NCI-H1930 (cell line): ENCODE measurements at places on chromosomes 1 and 21.

DNA sequence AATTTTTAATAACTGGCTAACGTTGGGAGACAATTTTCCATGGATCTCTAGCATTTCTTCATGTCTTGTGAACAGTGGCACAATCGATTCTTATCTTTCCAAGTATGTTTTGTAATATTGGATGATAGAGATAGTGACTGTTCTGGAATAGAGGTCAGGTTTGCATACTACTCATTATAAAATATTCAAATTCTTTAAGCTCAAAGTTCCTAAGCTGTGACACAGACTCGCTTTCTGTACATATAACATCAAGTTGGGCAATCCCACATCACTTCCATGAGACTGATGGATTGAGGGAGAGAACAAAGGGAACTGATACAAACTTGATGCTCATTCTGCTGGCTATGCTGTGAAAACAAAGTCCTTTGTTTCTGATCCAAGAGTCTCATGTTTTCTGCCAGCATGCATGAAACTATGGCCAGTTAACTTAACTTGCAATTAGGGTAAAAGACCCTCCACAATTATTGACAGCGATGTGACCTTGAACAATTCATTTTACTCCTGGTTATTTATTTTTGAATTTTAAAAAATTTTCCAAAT is 392.4 kb downstream of the TTLL7 start:
- DNase-seq, result no peak

GRCh38 chr1:93620841-93621210 is 60.8 kb downstream of the BCAR3 start:
- DNase-seq, result no peak

DNA sequence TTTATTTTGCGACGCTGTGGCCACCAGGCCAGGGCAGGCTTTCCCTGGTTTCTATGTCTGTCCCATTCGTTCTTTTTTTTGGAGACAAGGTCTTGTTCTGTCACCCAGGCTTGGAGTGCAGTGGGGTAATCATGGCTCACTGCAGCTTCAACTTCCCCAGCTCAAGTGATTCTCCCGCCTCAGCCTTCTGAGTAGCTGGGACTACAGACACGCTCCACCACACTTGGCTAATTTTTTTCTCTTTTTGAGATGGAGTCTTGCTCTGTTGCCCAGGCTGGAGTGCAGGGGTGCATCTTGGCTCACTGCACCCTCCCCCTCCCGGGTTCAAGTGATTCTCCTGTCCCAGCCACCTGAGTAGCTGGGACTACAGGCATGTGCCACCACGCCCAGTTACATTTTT is 43.4 kb upstream of the WNT4 start:
- no peak for DNase-seq

DNA sequence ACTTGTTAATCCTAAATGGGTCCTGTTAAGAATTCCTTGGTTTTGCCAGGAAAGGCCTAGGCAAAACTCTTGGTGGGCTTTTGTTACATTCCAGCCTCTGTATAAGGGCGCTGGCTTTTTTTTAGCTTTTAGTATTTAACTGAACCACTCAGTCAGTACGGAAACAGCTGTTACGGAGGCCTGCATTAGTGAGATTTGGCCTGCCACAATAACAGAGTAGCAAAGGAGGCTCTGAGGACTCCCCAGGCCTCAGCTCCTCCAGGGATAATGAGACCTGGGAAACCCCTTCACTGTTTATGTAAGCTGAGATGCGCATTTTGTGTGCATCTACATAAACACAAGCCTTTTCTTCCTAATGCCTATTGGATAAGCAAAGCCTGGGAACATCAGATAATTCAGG is 210.2 kb downstream of the APP start:
- no peak for DNase-seq

GRCh38 chr1:185636848-185637247 is 97.3 kb upstream of the HMCN1 start:
- DNase-seq, result no peak

- no peak for DNase-seq
Measured at GRCh38 chr1:153963850-153964331, 554 bp upstream of the SLC39A1 start.

DNA sequence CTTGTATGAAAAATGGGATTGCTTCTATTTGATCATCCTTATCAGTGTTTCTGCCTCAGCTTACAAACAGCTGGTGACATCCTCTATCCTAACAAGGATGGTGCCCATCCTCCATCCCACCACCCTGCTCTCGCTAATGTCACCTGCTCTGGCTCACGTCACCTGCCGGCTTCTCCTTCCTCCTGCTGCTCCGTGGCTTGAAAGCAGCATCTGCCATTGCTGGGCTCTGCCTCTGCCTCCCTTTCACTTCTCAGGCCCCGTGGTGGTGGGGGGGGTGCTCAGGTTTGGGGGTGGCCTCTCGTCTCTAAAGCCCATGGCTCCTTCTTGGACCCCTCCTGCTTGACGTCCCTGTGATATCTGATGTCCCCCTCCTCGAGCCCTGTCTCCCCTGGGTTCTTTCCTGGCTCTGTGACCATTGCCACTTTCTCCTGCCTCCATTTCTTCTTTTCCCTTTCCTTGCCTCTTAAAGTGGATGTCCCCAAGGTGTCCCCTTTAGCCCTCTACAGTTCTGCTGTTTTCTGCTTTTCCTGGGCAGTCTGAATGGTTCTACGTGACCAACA is 135.5 kb upstream of the ERRFI1 start:
- no peak for DNase-seq

DNA sequence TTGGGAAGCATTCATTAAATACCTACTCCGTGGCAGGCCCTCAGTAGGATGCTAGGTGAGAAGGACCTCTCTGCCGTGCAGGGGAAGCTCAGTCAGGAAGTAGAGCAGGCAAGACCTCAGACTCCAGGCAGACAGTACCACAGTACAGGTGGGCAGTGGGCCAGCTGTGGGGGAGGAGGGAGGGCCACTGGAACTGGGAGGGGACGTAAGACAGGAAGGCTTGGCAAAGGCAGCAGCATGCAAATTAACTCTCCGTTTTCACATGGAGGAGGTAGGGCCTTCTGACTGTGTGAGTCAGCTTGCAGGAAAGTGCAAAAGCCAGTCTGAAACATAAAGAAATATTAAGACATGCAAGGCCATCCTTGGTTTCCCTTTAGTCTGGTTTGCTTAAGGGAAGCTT is 157.7 kb downstream of the TRIM33 start:
- no peak for DNase-seq

DNA sequence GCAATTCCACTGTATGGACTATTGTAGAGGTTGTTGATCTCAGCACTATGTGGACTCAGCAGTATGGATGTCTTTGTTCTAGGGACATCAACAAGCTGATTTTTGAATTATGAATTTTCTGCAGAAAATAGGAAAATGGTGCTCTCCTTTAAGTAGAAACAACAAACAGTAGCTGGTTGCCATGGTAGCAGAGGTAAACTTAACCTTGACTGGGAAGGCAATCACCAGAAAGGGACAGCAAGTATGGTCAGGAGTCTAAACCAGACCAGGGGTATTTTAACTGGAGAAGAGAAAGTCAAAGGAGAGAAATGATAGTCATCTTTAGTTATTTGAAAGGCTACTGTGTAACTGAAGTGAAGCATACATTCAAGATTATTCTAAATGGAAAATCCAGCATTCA is 22.3 kb downstream of the WLS start:
- no peak for DNase-seq

DNA sequence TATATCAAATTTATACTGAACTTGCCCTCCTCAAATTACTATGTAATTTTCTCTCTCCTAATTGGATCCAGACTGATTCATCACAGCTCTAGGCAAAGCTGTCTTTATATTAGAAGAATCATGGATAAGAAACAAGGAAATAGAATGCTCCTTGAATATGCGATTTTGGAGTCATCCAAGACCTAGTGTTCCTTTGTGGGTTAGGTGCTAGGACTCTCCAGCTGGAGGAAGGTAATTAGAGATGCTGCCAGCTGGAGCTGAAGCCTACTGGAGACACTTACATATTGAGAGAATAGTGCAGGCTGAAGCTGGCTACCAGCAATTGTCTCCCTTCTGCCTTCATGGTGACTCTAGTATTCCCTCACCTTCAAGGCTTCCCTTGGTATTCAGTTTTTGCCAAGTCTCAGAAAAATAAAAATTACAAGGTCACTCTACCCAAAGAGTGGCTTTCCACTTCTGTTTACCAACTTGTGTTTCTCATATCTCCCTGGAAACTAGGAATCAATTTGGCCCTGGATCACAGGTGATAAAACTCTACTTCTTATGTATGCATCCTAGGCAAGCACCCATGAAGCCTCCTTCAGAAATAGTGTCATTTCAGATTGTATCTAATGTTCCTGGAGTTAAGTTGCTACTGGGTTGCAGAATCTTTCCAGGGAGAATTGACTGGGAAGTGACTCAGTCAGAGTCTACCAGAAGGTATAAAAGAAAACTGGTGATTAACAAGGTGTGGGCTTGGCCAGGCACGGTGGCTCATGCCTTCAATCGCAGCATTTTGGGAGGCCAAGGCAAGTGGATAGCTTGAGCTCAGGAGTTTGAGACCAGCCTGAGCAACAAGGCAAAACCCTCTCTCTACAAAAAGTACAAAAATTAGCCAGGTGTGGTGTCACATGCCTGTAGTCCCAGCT is 24.4 kb upstream of the DOCK7 start:
- no peak for DNase-seq

- DNase-seq, result no peak
Measured at GRCh38 chr21:42991992-42992740, 17.8 kb downstream of the PKNOX1 start.

- DNase-seq, result no peak
Measured at GRCh38 chr1:208254862-208255261, 10.7 kb upstream of the PLXNA2 start.

DNA sequence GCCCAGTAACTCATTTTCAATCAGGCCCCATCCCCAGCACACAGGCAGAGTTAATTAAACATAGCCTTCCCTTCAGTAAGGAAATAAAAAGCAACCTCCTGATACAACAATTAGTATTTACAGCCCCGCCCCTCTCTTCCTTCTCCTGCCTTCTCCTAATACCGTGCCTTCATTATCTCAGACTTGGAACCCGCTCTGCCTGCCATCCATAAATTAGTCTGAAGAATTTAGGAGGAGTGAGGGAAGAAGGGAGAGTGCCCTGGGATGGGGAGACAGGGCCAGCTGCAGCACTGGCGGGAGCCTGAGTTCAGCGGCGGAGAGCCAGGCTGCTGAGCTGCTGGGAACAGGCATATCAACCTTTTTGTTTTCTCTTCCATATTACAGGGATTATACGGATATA is 172.8 kb downstream of the ACTL8 start:
- no peak for DNase-seq

GRCh38 chr1:210558302-210558701 is 229.6 kb downstream of the HHAT start:
- no peak for DNase-seq

- DNase-seq, result no peak
Measured at GRCh38 chr1:185926588-185926987, 192.4 kb downstream of the HMCN1 start.

DNA sequence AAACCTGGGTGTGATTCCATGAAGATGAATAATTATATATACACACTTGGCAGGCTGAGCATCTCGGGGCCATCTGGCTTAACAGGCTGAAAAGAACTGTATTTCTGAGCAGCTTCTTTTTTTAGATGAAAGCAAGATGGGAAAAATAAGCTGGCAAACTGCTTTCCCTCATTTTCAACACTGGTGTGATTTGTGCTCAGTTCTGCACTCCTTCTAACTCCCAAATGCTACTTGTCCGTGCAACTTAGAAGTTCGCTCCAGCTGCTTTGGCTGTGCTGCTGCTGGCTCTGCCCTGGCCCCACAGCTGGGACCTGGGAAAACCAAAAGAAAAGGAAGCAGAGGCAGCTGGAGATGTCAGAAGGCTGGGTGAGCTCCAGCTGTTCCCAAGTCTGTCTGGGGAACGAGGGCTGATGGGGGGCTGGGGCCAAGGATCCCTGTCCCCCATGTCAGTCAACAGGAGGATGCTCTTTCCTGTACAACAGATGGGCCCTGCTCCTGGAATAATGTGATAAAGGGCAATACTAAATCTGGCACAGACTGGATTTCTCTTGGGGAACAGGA is 44.9 kb downstream of the PAFAH2 start:
- DNase-seq, result no peak

GRCh38 chr21:39980241-39980820 is 113.1 kb downstream of the PCP4 start:
- DNase-seq, result no peak

- no peak for DNase-seq
Measured at GRCh38 chr21:45330851-45331261, 43.2 kb upstream of the POFUT2 start.

DNA sequence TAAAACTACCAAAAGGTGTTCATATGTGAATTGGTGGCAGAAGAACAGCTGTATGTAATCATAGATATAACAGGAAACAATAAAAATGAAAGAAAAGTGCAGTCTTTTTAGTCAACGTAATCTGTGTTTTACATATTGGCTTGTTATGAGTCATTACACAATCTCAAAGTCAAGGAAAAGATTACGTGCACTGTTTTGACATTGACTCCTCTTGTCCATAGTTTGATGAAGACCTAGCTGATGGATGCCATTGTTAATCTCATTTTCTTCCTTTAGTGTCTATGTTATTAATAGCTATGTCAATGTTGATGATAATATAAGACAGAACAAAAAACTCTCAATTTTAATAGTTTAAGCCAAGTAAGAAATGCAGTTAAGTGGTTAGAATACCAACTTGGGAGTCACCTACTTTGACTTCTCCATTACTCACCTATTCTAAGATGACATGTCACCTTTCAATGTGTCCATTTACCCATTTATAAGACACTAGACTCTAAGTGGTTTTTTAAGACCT is 84.5 kb upstream of the SAMSN1 start:
- no peak for DNase-seq
